ENCODE measurements at places on chromosomes 7 and 10.

- no peak for DNase-seq
Measured at GRCh38 chr10:11560076-11560709, 51.3 kb downstream of the USP6NL start.

GRCh38 chr7:36216063-36216684 lies 63.1 kb downstream of the EEPD1 start:
- no peak for DNase-seq

DNA sequence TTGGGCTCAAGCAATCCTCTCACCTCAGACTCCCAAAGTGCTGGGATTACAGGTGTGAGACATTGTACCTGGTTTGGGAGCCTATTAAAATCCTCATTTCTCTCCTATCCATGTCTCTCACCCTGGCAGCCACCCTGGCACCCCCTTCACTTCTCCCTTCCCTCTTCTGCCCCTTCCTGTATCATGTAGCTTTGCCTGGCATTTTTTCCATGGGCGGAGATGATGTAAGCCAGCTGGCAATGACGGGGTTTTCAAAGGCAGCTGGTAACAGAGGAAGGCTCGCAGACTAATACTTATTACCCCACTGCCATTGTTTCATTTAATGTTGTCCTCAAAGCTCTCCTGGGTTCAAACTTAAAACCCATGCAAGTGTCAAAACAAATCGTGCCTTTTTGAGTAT lies 61.9 kb downstream of the RGS10 start:
- no peak for DNase-seq

DNA sequence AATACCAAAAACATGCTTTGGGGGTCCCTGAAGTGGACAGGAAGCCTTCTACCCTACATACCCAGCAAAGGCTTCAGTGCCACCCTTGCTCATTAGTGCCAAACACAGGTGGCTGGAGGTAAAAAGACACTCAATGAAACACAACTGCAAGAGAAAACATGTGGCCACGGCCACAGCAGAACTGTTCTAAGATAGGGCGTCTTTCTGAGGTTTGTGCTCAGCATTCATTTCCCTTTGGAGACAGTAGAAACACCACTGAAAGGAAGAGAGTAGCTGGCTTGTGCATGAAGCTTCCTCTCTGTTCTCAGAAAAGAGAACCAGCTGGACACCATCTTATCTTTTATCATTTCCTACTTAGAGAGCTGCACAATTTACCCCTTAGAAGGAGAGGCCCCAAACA lies 143.0 kb downstream of the PLXNA4 start:
- no peak for DNase-seq

DNA sequence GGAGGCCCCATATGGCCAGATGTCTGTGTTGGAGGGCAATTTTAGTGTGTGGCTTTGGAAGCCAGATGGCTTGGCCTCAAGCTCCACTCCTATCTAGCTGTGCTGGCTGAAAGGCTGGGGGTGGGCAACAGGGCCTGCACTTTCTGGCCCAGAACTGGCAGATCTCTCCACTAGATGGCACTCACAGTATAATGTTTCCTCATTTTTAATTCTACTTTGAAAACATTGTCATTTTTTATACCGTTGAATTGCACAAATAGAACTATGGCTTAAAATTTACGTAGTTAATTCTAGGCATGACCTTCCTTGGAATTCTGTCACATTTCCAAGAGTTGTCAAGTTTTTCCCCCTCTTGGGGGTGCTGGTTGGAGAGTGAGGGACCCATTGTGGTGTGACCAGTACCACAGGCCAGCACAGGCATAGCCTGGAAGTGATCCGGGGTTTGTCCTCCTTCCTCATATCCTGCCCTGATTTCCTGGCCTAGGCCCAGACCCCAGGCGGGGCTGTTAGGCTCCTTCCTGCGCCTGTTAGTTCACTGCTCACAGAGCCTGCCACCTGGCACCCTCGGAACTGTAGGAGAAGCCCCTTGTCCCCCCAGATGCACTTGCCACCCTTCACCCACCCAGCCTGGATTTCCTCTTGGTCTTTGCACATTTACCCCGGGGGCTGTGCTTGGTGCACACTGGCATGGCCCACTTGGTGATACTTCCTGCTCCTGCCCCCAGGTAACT lies 52.8 kb downstream of the ARHGAP22 start:
- peak; percentile 85 for DNase-seq

All from D341Med (cell line).